ENCODE measurements at places on chromosomes 13 and 19.
A peak's percentile ranks its signal among the peaks of the same experiment; 100 is the strongest.

DNA sequence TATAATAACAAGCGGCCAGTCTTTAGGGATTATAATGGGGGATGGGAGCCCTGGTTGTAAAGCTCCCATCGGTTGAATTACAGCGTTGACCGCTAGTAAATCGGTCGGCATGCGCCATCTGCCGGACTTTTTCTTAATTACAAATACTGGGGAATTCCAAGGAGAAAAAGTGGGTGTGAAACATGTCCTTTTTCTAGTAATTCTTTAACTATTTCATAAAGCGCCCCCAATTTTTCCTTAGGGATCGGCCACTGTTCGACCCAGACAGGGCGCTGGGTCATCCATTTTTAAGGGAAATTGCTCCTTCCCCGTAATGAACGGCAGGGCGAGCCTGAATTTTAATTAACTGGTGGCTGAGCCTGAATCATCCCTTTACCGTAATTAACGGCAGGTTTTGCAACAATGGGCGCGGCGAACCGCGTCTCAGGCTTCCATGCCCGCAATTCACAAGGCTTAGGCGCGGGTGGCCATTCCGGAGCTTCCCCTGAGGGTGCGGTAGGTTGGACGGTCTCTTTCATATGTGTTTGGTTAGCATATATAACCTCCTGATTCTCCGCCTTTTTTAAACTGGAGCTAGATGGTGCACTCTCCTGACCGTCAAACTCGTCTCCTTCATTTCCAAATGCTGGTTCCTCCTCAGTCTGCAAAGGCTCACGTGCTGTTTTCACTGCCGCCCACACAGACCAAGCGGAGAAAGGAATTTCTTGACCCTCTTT lies 30.2 kb upstream of the EVI5L start:
- DNase-seq = peak; percentile 54

GRCh38 chr19:7211191-7211951 lies 82.8 kb downstream of the INSR start:
- no peak for DNase-seq

GRCh38 chr13:72255908-72256307 lies 388.9 kb upstream of the DACH1 start:
- DNase-seq = peak; percentile 17

DNA sequence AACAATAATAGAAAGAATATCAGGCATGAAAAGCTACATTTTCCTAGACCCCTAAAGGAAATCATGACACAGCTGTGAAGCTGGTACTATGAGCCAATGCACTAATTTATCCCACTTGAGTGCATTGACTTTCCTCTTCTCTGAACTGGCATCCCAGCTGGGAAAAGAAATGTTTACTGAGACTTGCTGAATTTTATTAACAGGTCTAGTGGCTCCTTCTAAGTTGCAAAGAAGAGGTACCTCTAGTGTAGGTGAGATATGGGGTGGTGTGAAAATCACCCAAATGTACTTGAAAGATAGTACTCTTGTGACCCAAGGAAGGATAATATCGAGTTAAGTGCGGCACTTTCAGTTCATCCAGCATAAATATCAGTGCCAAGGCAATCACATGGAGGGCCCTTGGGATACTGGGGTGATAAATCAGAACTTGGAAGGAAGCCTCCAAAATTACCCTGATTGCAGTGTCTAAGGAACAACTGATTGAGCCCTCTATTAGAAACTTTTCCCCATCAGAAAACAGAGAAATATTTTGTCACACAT lies 369.2 kb downstream of the PCDH9 start:
- no peak for DNase-seq

GRCh38 chr13:27481766-27482165 lies 31.4 kb upstream of the MTIF3 start:
- no peak for DNase-seq

DNA sequence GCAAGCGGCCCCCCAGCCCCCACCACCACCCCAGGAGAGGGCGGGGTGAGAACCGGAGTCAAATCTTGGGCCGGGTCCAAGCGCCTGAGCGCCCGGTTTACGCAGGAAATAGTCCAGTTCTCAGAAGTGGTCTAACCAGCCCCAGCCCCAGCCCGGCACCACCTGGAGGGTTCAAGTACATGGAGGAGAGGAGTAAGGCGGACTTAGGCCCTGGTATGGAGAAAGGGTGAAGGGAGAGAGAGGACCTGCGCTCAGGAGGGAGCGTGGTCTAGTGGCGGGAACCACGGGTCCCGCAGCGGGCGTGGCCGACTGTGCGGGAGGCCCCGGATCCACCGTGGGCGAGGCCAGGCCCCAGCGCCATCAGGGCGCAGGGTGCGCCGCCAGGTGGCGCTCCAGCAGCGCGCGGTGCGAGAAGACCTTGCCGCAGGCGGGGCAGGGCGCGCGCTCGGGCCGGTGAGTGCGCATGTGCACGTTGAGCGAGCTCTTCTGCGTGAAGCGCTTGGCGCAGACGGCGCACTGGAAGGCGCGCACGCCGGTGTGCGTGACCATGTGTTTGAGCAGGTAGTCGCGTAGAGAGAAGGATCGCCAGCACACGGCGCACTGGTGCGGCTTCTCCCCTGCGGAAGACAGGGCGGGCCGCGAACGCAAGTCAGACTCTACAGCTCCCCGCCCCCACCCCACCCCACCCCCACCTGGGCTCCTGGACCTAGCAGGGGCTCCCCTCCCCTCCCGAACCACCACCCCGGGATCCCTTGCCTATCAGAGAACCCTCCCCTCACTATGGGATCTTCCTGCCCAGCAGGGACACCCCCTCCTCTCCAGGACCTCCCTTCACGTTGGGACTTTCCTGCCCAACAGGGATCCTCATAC lies 2.1 kb upstream of the SLC27A5 start:
- peak; percentile 95 for DNase-seq

- no peak for DNase-seq
Measured at GRCh38 chr13:75437582-75438318, 44.2 kb downstream of the TBC1D4 start.

DNA sequence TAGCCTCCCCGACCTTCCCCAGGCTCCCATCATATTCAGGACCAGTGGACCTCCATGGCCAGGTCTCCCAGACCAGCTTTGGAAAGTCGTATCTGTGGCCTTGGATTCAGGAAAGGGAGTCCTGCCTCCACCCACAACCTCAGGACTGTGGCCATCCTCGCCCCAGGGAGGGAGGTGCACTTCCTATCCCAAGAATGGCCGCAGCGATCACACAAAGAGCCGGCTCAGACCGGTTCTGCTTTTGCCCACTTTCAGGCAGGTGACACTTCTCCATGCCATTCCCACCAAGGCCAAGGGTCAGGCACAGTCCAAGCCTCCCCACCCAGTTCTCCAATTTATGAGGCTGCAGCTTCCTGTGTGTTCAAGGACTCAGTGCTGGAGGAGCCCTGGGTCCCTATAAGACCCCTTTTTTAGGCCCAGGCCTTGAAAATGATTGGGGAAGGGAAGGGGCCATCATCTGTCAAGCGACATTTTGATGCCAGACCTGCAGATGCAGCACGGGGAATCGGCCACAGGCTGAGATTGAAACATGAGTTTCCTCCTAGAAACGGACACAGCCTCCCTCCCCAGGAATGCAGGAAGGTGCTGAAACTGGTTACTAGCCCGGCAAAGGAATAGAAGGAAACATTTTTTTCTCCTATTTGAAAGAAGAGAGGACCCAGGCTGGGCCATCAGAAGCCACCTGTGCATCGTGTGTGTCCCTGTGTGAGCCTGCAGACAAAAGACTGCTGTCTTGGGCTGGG lies 65.6 kb upstream of the USE1 start:
- DNase-seq = no peak

- DNase-seq = no peak
Measured at GRCh38 chr13:36331280-36331679, 14.9 kb downstream of the SPART start.

DNA sequence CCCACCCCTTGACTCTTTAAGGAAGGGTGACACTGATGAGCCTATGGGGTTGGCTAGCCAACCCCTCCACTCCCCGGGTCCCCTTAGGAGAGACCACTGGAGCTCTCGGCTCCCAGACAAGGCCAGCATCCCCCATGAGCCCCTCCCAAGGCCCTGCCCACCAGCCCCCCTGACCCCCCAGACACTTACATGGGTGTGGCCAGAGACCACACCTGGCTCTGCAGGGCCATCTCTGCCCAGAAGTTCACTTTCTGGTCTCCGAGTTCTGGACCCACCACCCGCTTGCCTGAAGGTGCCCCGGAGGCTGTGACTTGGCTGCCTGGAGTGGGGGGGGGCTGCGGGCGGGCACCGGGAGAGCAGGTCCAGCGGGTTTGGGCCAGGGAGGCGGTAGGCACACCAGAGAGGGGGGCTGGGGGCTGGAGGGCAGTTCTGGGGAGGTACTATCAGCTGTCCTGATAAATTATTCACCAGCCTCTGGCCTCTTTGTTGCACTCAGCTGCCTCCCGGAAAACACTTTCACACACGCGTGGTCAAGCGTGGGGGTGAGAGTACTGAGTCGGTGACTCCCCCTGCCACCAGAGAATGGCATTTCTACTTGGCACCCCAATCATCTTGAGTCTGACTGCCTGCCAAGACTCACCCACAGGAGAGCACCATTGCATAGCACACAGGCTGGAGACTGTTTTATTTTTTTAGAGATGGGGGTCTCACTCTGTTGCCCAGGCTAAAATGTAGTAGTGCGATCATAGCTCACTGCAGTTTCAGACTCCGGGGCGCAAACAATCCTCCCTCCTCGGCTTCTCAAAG lies at the start of gene PALM3:
Gene PALM3, minus strand, starts transcription at position 326 of the 807 bp plus-strand sequence. Its CDS starts 96 bp downstream, at position 230.
- DNase-seq = no peak

DNA sequence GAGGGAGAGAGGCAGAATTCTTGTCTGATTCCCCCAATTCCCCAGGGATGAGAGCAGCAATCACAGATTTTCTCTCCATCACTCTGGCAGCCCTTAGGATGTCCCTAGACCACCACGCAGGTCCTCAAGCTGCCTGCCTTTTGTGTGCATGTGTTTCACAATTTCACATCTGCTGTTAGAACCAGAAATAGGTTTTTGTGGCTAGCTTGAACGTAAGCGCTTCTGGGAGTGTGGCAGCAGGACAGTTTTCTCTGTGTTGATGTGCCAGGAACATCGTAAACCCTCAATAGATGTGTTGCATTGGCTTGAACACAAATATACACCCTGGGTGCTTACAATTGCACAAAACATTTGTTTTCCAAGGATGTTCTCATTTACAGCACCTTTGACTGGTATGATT lies 78.8 kb upstream of the TMTC4 start:
- no peak for DNase-seq

- peak; percentile 49 for DNase-seq
Measured at GRCh38 chr13:106917673-106918556, 350.0 kb upstream of the ARGLU1 start.
